ENCODE measurements at places on chromosomes 12 and 14. TPM values are rescaled to one million over a fixed set of nuclear protein-coding genes. Genes with fewer than 3 reads are reported as not detected.
A peak's percentile ranks its signal among the peaks of the same experiment; 100 is the strongest.

DNA sequence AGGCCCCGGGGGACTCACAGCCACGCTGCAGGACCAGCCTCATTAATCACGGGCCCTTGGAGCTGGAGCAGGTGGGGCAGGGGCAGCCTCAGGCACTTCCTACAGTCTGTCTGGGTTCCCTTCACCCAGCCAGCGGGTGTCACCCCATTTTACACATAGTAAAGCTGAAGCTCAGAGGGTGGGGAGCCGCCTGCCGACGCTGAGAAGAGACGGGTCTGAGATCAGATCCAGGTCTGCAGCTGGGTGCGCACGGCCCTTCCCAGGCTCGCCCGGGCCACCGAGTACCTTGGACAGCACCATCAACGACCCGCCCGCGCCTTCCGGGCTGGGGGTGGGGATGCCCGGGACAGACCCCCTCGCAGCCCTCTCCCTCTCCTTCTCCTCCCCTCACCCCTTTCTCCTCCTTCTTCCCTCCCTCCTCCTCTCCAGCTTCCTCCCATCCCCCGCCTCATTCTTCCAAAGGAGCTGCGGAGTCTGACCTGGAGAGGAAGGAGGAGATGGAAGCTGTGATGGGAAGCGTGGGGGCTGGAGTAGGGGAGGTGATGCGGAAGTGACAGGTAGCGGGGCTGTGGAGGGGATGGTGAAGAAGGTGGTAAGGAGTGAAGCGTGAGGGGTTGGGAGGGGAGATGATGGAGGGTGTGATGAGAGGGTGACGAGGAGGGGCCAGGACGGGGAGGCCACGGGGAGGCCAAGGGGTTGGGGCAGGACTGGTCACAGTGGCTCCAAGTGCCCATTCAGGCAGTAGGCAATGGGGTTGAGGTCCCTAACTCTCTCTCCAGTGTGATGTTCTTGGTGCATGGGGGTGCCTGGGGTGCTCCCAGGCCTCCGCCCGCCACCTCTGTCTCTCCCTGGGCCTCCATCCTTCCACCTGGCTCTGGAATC is 8.8 kb downstream of the DTX1 start:
- DNase-seq: no peak
- H3K4me1 ChIP-seq: no peaks in the 10 kb centered on the region
- H3K4me3 ChIP-seq: no peak overlapping the region
- H3K27me3 ChIP-seq: peaks cover 22% of the 10 kb centered on the region
- H3K27ac ChIP-seq: no peak overlapping the region
- no peaks in the 10 kb centered on the region for H3K36me3 ChIP-seq

GRCh38 chr12:11509326-11509725 is 114.0 kb upstream of the PRB2 start:
- H3K36me3 ChIP-seq: no peaks in the 10 kb centered on the region
- H3K27me3 ChIP-seq: no peaks in the 10 kb centered on the region
- no peak overlapping the region for H3K27ac ChIP-seq
- H3K4me3 ChIP-seq: no peak overlapping the region

- H3K4me1 ChIP-seq: no peaks in the 10 kb centered on the region
- DNase-seq: no peak
- H3K4me3 ChIP-seq: no peak overlapping the region
- peaks cover 14% of the 10 kb centered on the region for H3K27me3 ChIP-seq
- no peaks in the 10 kb centered on the region for H3K36me3 ChIP-seq
- H3K27ac ChIP-seq: no peak overlapping the region
These were observed 33.3 kb upstream of the TBX5 start for GRCh38 chr12:114439261-114439683.

- H3K27me3 ChIP-seq: no peaks in the 10 kb centered on the region
- H3K27ac ChIP-seq: no peak overlapping the region
- H3K36me3 ChIP-seq: peaks cover 76% of the 10 kb centered on the region
- H3K4me1 ChIP-seq: peaks cover 67% of the 10 kb centered on the region
- no peak for DNase-seq
These were observed 4.9 kb downstream of the PCBP2 start for GRCh38 chr12:53456654-53457366.

GRCh38 chr12:126346087-126346486 is 1280.9 kb downstream of the AACS start:
- H3K27me3 ChIP-seq: no peaks in the 10 kb centered on the region
- no peak overlapping the region for H3K4me3 ChIP-seq
- no peak for DNase-seq
- H3K36me3 ChIP-seq: no peaks in the 10 kb centered on the region

GRCh38 chr12:49662998-49663843 is 39.9 kb downstream of the PRPF40B start:
- H3K27ac ChIP-seq: peak overlapping the region; percentile 80
- peaks cover 49% of the 10 kb centered on the region for H3K4me1 ChIP-seq
- DNase-seq: peak; percentile 91

DNA sequence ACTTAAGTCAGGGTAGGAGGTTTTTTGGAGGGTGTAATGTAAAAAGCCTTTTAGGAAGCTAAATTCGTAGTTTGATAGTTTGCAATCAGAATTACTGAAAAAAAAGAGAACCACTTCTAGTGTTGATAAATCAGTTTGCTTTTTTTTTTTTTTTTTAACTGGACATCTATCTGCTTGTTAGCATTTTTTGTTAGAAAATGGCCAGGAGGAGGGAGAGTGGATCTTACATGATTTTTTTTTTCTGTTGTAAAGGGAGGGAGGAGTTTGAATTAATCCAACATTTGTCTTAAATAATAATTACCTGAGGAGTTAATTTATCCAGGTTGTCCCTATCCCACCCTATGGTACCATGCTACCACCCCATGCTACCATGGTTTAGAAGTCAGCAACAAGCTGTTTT is 1.2 kb downstream of the FBXO34 start:
- no peak for DNase-seq
- peaks cover 59% of the 10 kb centered on the region for H3K4me1 ChIP-seq
- H3K27ac ChIP-seq: peak overlapping the region; percentile 94
- H3K27me3 ChIP-seq: no peaks in the 10 kb centered on the region
- peak overlapping the region; percentile 93 for H3K4me3 ChIP-seq

GRCh38 chr12:58479401-58479800 is 440.9 kb downstream of the LRIG3 start:
- H3K4me3 ChIP-seq: no peak overlapping the region
- H3K4me1 ChIP-seq: no peaks in the 10 kb centered on the region
- no peaks in the 10 kb centered on the region for H3K27me3 ChIP-seq
- H3K36me3 ChIP-seq: no peaks in the 10 kb centered on the region
- H3K27ac ChIP-seq: no peak overlapping the region

- no peaks in the 10 kb centered on the region for H3K36me3 ChIP-seq
- no peak for DNase-seq
- no peak overlapping the region for H3K27ac ChIP-seq
- H3K4me3 ChIP-seq: no peak overlapping the region
These were observed 112.7 kb upstream of the FRMD6 start for GRCh38 chr14:51538973-51539372.

- H3K4me3 ChIP-seq: no peak overlapping the region
- no peak for DNase-seq
- H3K27ac ChIP-seq: no peak overlapping the region
- H3K36me3 ChIP-seq: no peaks in the 10 kb centered on the region
- no peaks in the 10 kb centered on the region for H3K27me3 ChIP-seq
These were observed 41.7 kb upstream of the RIN3 start for GRCh38 chr14:92471919-92472318.

DNA sequence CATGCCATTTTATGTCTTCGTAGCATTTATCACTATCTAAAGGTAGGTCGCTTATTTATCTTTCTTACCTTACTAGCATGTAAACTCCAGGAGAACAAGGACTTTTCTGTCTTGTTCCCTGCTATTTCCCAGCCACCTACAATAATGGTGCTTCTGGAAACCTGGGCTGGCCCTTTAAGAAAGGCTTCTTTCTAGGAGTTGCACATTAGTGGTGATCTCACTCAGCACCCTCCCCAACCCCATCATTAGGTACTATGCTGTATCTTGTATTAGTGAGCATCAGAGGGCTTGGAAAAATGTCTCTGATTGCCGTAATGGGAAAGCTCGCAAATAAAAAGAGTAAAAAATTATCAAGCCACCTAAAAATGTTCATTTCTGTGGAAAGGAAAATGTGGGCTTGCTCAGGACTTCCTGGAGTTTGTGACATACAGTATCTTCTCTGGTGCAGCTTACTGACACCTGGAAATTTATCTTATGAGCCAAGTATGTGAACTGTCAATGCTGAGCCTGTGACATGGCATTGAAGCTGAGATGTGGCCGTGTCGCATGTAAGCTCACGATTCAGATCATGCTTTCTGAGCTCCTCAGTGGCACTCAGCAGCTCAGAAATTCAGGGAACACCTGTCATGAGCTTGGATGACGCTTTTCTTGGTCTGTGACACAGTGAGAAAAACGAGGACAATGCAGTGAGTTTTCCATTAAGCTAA is 12.4 kb downstream of the CCDC92 start:
- H3K4me1 ChIP-seq: no peaks in the 10 kb centered on the region
- DNase-seq: no peak
- no peak overlapping the region for H3K4me3 ChIP-seq
- H3K27ac ChIP-seq: no peak overlapping the region

DNA sequence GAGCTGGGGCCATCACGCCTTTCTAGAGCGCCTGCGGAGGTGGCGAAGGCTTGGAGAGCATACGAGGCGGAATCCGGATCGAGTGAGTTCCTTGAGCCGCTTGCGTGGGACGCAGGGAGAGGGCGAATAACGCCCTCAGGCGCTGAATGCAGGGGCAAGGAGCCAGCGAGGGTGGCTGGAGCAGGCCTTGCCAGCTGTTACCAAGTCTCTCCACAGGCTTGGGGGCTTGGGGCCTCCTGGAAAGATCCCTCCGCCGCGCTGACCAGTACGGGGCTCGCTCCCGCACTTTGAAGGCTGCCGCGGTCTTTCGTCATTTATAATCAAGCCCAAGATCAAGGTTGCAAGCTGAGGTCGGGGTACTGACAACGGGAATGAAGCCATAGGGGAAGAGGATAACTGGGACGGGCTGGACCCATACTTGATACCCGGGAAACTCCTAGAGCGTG is 1.2 kb downstream of the FLRT2 start:
- H3K27ac ChIP-seq: peak overlapping the region; percentile 81
- peaks cover 72% of the 10 kb centered on the region for H3K27me3 ChIP-seq
- H3K4me3 ChIP-seq: peak overlapping the region; percentile 73
- DNase-seq: peak; percentile 28

DNA sequence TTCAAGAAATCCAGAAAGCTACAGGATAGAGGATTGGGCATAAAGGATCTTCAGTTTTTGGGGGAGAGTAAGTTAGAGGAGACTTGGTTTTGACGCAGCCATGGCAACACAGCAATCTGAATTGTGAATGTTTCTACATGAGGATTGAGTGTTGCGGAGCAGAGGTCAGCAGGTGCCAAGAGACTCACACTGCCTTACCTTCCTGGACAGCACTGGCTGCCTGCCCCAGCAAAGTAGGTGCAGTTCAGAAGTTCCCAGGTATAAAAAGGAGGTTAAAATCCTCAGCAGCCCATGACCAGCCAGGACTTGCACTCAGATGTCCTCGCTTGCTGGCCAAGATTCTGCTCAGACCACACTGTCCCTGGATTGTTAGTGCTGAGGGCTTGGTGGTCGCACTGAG is 371.1 kb downstream of the DPF3 start:
- no peaks in the 10 kb centered on the region for H3K27me3 ChIP-seq
- H3K27ac ChIP-seq: no peak overlapping the region
- no peak for DNase-seq
- no peaks in the 10 kb centered on the region for H3K4me1 ChIP-seq
- H3K4me3 ChIP-seq: no peak overlapping the region

DNA sequence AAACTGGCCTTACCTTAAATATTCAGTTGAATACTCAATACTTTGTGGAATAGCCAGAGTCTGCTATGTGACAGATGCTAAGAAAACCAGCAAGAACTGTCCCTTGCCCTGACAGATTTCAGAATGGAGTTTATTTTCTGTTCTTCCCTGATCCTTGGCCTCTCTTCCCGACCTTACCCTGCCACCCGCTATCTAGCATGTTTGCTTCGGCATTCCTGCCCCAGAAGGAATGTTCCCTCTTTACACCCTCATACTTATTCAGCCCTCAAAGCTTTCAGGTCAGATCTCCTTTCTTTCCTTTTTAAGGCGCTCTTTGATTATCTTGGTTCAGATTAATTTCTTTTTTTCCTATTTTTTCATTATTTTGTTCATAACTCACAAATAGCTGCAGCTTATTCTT is 21.8 kb downstream of the SUSD6 start:
- no peak overlapping the region for H3K4me3 ChIP-seq
- peak overlapping the region; percentile 2 for H3K27ac ChIP-seq
- no peaks in the 10 kb centered on the region for H3K27me3 ChIP-seq
- peaks cover 100% of the 10 kb centered on the region for H3K4me1 ChIP-seq
- no peak for DNase-seq
- no peaks in the 10 kb centered on the region for H3K36me3 ChIP-seq

DNA sequence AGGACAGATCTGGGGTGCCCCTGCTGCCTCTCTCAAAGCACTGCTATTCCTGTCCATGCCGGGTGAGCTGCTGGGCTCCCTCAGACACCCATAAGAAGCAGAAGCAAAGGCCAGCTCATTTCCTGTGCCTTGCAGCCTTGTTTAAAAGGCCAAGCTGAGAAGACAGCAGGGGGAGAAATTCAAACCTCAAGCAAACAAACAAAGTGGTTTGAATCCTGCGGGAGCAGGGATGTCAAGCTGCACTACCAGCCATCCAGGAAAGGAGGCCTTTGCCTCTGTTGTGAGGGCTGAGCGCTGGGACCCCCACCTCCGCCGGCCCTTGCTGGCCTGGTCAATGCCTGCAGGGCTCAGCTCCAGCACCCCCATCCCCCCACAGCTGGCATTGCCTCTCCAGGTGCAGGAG is 176.5 kb downstream of the PIWIL1 start:
- H3K27ac ChIP-seq: no peak overlapping the region
- no peaks in the 10 kb centered on the region for H3K27me3 ChIP-seq
- DNase-seq: no peak
- H3K4me3 ChIP-seq: no peak overlapping the region

DNA sequence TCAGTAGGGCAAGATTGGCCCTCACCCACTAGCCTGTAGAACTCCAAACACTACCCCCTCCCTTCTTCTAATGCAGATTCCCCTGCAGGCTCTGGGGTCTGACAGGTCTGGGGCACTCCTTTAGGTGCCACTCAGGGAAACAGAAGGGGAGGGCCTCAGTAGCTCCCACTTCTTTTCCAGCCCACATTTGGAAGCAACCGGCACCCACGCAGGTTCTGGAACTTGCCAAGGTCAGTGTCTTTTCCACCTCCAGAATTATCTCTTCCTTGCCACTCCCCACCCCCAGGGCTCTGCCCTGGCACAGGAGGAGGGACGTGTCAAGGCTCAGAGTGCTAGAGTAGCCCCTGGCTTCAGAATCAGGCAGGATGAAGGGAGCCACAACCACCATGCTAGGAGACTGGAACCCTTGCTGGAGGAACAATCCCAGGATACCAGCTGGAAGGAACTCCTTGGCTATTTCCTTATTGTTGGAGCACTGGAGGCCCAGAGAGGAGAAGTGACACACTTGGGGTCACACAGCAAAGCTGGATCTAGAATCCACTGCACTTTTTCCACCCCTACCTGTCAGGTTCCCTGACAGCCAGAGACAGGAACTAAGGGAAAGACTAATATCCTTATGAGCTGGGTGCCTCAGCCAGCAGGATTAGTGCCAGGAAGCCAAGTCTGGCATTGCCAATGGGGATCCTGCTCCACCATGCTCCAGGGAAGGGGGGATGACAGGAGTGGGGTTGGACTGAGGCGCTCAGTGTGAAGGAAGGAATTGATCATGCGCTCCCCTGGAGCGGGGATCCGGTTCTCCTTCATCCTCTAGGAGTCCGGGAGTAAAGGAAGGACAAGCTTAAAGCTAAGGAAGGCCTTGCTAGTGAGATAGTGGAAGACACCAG is 1.8 kb upstream of the FIGNL2 start:
- peaks cover 39% of the 10 kb centered on the region for H3K4me1 ChIP-seq
- no peak overlapping the region for H3K4me3 ChIP-seq
- no peaks in the 10 kb centered on the region for H3K36me3 ChIP-seq

TSHR gene
- total RNA-seq: not detected

PRH2 gene
- total RNA-seq: not detected

TRHDE gene
- 9.0 TPM for total RNA-seq

MMP17 gene
- 1.8 TPM for total RNA-seq

SCN8A gene
- total RNA-seq: 8.7 TPM

RNASE13 gene
- not detected for total RNA-seq

C3AR1 gene
- total RNA-seq: 0.89 TPM

B3GNT4 gene
- not detected for total RNA-seq
